ENCODE measurements at places on chromosomes 4 and X.

DNA sequence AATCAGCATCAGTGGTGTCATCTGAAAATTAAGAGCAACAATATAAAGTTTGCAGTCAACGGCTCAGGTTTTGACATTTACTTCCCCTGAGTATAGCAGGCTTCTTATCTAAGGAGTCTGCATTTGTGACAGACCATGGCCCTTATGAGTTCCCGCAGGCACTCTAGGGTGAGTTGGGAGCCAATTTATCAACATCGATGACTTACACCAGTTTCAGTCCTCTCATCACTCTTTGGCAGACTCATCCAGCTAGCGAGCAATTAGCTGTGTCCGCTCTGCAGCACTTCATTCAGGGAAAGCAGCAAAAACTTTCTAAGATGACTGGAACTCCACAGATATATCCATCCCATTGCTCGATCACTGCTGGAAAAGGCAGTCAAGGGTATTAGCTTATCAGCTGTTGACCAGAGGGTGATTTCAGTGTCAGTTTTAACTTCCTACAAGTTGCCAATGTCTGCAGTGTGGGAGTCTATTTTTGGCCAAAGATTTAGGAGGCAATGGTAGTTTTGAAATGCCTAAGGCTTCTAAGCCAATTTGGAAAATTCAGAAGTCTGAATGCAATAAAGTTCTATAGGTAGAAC lies 625.1 kb upstream of the TENM3 start:
- no peak overlapping the region for H3K4me3 ChIP-seq
- H3K4me1 ChIP-seq: no peaks in the 10 kb centered on the region
- no peaks in the 10 kb centered on the region for H3K27me3 ChIP-seq

- no peak overlapping the region for H3K4me3 ChIP-seq
- no peak for DNase-seq
- H3K36me3 ChIP-seq: peaks cover 12% of the 10 kb centered on the region
- no peaks in the 10 kb centered on the region for H3K27me3 ChIP-seq
Measured at GRCh38 chr4:1271686-1272085, 18.0 kb upstream of the MAEA start.

- peaks cover 7% of the 10 kb centered on the region for H3K27me3 ChIP-seq
- no peaks in the 10 kb centered on the region for H3K36me3 ChIP-seq
- no peak overlapping the region for H3K4me3 ChIP-seq
- DNase-seq: no peak
- H3K27ac ChIP-seq: no peak overlapping the region
- H3K4me1 ChIP-seq: no peaks in the 10 kb centered on the region
Measured at GRCh38 chr4:139916041-139916440, 237.9 kb downstream of the MAML3 start.

GRCh38 chr4:104735174-104735573 lies 240.5 kb upstream of the CXXC4 start:
- H3K36me3 ChIP-seq: no peaks in the 10 kb centered on the region
- no peak overlapping the region for H3K27ac ChIP-seq
- no peak for DNase-seq
- H3K27me3 ChIP-seq: peaks cover 6% of the 10 kb centered on the region

GRCh38 chrX:123920105-123920785 lies 41.3 kb upstream of the STAG2 start:
- H3K27me3 ChIP-seq: peaks cover 4% of the 10 kb centered on the region
- H3K4me1 ChIP-seq: no peaks in the 10 kb centered on the region
- H3K36me3 ChIP-seq: no peaks in the 10 kb centered on the region
- no peak overlapping the region for H3K27ac ChIP-seq

DNA sequence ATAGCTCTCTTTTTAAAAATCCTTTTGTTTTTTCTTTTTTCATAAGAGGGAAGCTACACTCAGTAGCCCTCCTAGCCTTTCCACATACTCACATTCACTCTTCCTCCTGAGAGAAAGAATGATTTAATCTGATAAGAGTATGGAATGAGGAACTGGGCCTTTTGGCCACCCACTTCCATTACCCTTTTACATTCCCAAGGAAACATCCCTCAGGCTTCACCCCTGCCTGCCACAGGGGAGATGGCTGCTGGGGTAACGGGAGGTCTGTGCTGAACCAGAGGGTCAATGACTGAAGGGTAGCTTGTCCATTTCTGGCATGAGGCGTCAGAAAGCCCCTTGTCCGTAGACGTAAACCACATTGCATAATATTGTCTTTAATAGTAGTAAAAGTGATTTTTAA lies 67.2 kb upstream of the CCSER1 start:
- no peaks in the 10 kb centered on the region for H3K36me3 ChIP-seq
- H3K27me3 ChIP-seq: no peaks in the 10 kb centered on the region
- H3K27ac ChIP-seq: no peak overlapping the region
- no peak for DNase-seq
- no peak overlapping the region for H3K4me3 ChIP-seq
- H3K4me1 ChIP-seq: no peaks in the 10 kb centered on the region

GRCh38 chrX:34300871-34301270 lies 168.8 kb upstream of the FAM47A start:
- H3K36me3 ChIP-seq: no peaks in the 10 kb centered on the region
- no peak overlapping the region for H3K4me3 ChIP-seq
- no peaks in the 10 kb centered on the region for H3K27me3 ChIP-seq
- peak; percentile 22 for DNase-seq
- H3K4me1 ChIP-seq: no peaks in the 10 kb centered on the region

DNA sequence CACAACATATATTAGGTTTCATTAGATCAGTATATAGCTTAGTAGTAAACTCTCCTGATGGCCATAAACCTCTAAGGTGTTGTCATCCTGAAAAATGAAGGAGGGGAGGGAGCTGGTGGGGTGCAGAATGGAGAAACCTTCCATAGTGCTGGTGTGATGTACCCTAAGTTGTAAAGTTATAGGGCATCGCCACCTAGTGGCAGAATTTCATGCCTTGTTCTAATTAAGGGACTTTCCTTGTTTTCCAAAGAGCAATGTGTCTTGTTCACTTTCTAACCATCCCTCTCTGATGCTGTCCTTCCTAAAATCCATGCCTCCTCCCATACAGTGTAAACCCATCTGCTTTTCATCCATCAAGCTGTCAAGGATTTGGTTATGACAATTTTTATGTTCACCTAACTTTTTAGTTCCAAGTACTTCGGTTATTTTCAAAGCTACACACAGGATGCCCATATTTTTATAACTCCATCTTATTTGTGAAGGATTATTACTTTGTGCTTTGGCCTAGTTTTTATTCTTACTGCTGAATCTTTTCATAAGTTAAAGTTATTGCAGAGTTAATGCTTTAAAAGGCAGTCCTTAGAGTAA lies 4.5 kb downstream of the NBDY start:
- H3K36me3 ChIP-seq: peaks cover 20% of the 10 kb centered on the region
- no peak overlapping the region for H3K4me3 ChIP-seq
- H3K27ac ChIP-seq: no peak overlapping the region
- peak; percentile 70 for DNase-seq

DNA sequence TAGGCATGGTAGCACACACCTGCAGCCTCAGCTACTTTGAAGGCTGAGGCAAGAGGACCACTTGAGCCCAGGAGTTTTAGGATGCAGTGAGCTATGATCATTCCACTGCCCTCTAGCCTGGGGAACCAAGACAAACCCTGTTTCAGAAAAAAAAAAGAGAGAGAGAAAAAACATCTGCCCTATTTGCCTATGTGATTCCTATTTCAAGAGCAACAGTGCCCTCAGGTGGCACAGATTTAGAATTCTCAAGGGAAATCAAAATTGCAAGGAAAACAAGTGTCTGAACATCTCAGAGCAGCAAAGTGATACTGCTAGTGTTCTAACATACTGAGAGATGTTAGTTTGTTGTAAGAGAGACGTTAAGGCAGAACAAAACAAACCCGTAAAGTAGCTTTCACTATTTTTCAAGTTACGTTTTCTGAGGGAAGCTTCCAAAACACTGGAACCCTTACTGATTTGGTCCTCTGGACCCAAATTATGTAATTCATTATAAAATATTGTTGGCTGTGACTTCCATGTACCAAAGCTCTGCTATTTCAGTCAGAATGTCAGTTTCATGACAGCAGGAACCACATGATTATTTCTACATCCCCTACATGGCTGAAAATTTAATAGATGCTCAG lies 7.9 kb downstream of the BDH2 start:
- peak overlapping the region; percentile 67 for H3K4me3 ChIP-seq
- H3K4me1 ChIP-seq: peaks cover 26% of the 10 kb centered on the region
- peak; percentile 75 for DNase-seq
- H3K27me3 ChIP-seq: no peaks in the 10 kb centered on the region
- peaks cover 22% of the 10 kb centered on the region for H3K36me3 ChIP-seq

GRCh38 chrX:72280321-72280845 lies 3.3 kb upstream of the RPS4X start:
- H3K36me3 ChIP-seq: peaks cover 8% of the 10 kb centered on the region
- H3K4me3 ChIP-seq: no peak overlapping the region
- no peak for DNase-seq
- peaks cover 8% of the 10 kb centered on the region for H3K4me1 ChIP-seq
